ENCODE measurements at places on chromosomes 11 and 22.
A peak's percentile ranks its signal among the peaks of the same experiment; 100 is the strongest.

DNA sequence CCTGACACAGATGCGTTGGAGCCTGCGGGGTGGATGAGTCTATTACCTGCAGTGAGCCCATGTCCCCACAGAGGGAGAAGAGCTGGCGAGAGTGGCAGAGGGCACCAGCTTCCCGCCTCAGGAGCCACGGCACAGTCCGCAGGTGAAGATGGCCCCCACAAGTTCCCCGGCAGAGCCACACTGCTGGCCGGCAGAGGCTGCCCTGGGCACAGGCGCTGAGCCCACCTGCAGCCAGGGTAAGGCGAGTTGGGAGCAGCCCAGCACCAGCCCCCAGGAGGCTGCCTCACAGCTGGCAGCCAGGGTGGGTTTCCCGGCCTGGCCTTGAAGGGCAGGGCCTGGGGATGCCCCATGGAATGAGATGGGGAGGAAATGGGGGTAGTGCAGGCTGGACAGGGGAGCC is 5.2 kb upstream of the SUSD2 start:
- no peak for DNase-seq

DNA sequence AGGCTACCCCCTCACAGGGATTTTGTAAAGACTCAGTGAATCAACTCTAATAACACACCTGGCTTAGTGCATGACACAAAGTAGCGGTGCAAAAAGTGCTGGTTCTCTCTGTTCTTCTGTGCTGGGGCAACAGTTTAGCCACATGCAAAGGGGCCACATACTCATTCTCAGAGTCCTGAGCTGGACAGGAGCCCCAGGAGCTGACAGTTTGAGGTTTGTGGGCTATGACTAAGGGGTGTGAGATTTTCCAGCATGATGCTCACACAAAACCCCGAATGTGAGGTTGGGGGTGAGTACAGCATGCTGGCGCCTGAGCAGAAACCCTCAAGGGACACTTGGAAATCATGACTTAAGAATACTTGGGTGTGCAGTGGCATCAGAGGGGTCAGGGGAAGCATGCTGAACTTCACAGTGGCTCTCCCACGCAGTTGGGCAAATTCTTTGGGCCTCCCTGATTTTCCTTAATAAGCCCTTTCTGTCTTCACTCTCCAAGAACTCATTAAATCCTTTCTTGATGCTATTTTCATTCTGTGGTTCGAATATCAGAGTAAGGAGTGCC is 31.0 kb downstream of the TMPRSS5 start:
- DNase-seq: no peak

GRCh38 chr11:118757876-118758399 is 33.0 kb downstream of the DDX6 start:
- DNase-seq: no peak

DNA sequence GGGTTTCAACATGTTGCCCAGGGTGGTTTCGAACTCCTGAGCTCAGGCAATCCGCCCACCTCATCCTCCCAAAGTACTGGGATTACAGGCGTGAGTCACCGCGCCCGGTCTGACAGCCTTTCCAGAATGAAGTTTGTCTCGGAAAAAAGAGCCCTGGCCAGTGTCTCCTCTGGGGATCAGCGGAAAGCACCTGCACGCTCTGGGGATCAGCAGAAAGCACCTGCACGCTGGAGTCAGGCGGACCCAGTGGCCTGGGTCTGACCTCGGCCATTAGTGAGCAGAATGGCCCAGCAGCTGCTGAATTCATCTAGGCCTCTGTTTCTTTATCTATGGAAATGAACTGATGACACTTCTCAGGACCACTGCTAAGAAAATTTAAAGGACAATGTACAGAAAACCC is 10.5 kb upstream of the TESMIN start:
- DNase-seq: no peak

DNA sequence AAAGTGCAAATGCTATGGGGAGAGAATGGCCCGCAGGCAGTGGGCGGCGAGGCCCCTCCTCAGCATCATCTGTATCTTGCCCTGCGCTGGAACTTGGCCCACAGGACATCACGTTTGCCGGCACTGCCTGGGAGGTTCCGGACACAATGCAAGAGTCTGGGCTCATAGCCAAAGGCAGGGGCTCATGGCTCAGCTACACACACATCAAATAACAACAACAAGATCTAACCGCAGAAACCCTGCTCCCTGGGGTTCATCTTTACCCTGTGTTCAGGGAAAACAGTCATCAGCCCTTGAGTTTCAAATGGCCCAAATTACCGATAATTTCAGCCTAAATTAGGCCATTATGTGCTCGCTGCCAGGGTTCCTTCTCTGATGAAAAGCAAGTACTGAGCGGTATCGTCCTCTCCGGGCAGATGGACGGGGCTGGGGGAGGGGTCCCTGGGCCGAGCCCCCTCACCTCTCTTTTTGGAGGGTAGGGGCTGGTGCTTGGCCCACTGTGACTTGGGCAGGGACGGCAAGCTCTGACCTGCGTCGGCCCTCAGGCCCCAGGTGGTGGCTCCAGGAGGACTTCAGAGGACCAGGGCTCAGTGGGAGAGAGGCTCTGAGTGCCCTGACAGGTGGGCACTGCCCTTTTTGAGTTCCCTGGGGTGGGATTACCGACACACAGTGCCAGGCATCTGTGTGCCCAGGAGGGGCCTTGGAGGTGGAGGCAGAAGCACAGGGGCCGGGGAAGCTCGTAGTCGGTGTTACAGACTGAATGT is 25.0 kb upstream of the GAL start:
- peak; percentile 35 for DNase-seq

DNA sequence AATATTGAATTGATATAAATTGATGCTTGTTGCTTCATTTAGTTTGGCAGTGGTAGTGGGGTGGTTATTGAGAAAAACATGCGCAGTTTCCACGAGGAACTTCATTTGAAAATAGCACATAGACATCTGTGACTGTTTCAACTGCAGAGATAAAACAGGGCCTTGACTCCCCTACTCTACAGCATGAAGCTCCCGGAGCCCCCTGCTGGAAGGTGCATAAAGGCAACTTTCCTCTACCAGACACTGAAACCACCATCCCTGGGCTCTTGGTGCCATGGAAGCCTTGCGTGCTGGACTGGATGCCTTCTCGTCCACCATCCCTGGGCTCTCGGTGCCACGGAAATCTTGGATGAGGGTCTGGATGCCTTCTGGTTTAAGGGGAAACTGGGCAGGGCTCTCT is 195.9 kb downstream of the CSNK2A3 start:
- DNase-seq: peak; percentile 55

GRCh38 chr11:107157809-107158187 is 139.5 kb upstream of the GUCY1A2 start:
- no peak for DNase-seq

DNA sequence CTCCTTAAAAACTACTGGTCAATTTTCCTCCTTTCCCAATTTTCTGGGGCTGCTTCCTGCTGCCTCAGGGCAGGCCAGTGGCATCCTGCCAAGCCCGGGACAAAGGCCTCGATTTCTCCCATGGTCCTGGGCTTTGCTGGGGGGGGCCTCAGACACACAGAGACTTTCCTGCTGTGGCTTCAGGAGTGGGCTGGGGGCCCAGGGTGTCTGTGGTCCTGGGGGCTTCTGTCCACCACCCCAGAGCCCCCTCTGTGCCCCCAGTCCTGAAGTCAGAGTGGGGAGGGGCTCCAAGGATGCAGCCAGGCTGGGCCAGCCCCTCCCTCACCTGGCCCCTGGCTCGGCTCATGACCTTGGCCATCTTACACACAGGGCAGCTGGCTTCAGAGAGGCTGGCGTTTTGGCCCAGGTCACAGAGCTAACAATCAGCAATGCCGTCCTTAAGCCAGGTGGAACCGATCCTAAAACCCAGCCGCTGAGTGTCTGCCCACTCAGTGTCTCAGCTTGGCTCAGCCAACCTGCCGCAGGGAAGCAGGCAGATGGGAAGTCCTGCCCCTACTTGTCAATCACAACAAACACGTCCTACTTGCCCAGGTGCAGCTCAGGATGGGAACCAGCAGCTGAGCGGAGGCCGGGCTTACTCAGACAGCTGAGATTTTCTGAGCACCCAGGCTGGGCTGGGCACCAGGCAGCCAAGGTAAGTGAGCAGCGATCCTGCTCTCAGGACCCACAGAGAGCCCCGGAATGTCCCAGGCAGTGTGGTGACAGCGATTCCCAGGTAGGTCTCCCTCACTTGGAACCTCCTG is 34.6 kb downstream of the OSBPL5 start:
- no peak for DNase-seq

- no peak for DNase-seq
Observed at GRCh38 chr11:65104628-65105027, 7.0 kb upstream of the TM7SF2 start.

DNA sequence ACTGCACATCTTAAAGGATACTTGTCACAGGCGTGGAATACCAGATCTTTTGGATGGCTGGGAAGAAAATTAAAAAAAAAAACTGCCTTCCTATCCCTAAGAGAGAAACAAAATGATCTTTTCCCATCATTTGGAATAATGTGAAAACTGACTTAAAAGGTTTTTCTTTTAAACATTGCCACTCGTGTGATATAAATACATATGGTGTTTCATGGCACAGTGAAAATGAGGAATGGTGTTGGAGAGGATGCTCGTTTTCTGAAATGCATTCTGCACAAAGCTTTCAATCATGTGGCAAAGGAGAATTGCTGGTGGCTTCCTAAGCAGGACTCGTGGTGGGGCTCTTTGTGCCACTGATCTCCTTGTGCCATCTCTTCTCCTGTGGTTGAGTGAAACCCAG is 74.9 kb upstream of the LRRC4C start:
- DNase-seq: no peak

- DNase-seq: no peak
Observed at GRCh38 chr22:32622004-32622743, 147.6 kb downstream of the FBXO7 start.

DNA sequence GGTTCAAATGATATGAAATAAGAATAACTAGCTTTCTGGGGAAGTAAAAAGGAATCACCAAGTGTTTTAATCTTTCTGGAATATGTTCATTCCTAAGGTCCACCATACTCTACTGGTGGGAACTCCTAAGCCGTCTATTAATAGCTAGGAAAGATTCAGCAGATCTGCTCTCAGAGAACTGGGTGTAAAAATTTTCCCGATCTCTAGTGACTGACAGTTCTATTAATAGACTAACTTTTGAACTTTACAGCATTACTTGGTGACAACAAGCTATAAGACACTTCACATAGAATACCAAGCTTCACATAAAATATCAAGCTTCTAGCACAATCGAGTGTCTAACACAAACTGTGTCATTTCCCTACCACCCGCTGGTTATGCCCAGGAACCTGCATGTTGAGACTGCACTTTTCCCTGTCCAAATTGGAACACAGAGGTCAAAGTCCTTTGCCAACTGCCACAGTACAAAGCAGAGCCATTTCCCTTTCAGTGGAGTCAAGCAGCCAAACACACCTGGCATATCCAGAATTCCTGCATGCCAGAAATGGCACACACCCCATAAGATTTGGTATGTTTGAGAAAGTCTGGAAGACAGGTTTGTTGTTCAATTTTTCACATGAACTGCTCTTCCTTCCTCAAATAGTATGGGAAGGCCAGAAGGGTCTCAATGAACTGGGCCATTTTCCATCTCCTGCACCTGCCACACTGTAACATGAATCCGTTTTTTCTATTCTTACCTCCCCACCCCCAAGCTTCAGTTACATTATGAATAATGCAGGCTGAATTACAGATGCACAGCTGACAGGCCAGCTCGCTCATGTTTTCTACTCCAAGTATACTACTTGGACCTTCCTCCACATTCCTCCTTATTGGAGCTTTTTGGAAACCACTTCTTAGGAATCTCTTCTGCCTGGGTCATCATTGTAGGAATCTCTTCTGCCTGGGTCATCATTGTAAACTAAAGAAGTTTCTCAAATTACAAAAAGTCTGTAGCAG is 3.7 kb downstream of the OSBP start:
- no peak for DNase-seq

GRCh38 chr22:47374901-47375575 is 612.6 kb downstream of the TBC1D22A start:
- DNase-seq: no peak

- peak; percentile 42 for DNase-seq
Observed at GRCh38 chr11:16605389-16605893, 133.0 kb upstream of the C11orf58 start.

DNA sequence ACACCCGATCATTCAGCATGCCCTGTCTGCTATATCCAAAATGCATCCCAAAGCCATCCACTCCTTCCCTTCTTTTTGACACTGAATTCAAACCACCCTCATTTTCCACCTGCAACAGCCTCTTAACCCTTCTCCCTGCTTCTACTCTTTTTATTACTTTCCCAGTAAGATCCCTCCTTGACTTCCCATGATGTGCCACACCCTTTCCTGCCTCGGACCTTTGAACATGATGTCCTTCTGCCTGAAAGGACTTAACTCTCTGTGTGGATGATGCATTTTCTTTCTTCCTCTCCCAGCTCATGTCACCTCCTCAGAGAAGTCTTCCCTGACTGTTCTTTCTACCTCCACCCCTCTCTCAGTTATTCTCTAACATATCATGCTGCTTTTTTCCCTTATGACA is 36.5 kb downstream of the HTR3A start:
- DNase-seq: no peak

DNA sequence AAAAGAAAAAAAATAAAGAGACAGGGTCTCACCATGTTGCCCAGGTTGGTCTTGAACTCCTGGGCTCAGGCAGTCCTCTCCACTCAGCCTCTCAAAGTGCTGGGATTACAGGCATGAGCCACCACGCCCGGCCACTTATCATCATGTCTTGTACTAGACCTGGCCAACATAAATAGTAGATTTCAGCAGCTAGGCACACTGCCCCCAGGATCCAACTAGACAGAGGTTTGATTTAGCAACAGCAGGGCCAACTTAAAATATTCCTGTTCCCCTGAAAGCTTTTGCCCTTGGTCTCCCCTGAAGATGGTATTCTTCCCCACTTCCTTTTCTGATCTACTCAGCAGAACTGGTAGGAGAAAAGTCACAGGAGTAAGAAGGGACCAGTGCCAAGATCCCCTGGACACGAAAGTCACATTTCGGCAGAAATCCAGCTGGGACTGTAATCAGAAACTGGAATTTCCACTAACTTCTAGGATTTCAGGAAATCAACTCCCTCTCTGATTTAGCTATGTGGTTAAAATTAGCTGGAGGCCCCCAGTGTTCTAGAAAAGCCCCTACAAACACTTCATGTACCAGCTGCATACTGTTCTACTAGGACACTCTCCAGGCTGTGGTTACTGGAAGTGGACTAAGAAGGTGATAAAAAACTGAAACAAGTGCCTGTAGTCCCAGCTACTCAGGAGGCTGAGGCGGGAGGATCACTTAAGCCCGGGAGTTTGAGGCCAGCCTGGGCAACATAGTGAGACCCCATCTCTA is 8.9 kb upstream of the PPP2R1B start:
- no peak for DNase-seq

GRCh38 chr22:44825310-44826150 is 73.2 kb downstream of the ARHGAP8 start:
- DNase-seq: no peak

- no peak for DNase-seq
Observed at GRCh38 chr11:17197431-17197898, 10.3 kb downstream of the PIK3C2A start.
